NCI-H446 treated with DMSO at 0.1 percent for 48 hours (cell line): ENCODE measurements at places on chromosomes 6 and 20.

DNA sequence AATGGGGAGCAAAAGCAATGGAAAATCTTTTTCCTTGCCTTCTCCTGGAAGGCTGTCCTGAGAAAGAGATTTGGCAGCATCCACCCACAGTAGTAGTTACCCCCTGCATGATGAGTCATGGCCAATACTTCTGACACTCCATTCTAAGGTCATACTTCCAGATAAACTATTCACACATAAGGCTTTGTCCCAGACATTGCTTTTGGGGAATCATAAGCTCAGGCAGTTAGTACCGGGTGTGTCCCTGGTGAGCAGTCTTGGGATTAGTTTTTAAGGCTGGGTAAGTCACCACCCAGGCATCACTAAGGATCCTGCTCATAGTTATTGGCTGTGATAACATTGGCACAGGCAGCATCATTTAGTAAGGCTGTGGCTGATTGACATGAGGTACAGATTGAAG is 160.6 kb upstream of the GGTLC1 start:
- DNase-seq = no peak

DNA sequence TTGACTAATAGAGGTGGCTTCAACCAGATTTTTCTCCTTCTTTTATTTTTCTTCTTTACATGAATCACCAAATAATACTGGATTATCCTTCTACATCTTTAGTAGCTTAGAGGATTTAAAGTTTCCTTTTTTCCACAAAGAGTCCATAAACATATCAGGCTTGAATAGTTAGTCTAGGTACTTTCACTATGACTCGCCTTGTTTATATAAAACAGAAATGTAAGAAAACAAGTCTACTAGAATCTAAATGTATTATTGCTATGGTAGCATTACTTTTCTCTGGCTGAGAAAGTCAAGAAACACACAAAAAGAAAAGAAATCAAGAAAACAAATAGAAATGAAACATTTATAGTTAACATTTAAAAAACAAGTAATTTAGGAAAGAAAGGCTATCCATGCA is 215.2 kb downstream of the PTPRK start:
- DNase-seq = no peak

DNA sequence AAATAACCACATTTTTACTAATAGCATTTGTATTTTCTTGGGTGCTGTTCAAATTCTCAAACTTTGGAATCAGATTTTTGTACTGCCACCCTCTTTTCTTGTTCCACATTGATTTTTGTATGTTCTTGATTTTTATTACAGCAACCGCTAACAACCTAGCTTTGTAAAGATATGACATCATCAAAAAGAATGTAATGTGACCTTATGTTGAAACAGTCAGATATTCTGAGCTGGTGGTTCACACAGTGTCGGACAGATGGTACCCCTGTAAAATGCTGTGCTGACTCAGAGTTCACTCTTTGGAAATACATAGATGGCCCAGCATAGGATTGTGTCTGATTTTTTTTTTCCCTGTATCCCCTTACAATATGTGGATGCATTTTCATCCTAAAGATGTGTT is 118.9 kb downstream of the QKI start:
- DNase-seq = peak; percentile 2

DNA sequence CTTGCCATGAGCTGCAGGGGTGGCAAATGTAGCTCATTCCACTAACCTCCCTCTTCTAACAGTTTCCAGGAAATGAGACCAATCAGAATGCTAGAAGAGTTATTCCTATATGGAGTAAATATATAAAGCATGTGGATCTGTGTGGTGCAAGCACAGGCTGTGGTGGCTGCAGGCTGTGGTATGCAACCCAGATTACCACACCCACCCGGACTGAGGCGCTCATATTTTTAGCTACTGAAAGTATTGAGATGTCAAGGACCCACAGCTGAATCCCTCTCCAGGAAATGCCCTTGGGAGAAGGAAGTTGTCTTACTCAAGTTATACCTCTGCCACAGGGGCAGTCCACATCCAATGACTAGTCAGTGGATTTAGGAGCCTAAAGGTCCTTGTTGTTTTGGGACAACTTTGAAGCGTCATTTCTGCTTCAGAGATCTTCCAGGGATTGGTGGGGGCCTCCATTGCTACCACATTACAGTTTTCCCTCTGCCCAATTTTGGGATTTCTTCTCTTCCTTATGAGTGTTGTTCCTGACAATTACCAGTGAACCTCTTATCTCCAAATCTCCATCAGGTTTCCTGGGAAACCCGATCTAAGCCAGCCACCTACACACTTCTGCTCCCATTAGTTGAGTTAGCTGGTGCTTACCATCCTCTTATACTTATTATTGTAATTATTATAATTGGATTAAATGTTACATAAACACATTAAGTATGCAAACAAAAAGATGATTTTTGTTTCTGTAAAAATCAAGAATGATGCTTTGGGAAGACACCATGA is 12.1 kb upstream of the REPS1 start:
- no peak for DNase-seq

DNA sequence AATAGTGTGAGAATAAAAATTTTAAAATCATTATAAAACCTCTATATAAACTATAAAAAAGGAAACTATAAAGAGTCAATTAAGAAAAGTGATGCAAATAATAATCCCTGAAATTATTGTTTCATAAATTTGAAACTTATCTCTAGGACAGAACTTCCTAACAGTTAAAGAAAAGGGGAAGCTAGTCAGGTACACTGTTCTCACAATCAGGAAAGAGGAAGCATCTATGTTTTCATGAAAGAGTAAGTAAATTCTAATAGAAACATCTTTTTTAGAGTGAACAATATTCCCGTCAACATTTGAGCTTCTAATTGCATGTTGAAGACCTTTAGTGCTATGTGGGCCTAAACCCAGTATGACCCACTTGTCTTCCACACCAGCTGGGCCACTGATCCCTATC is 1.2 kb upstream of the ADGRF1 start:
- no peak for DNase-seq

- DNase-seq = no peak
Observed at GRCh38 chr6:98036344-98036923, 753.4 kb upstream of the MMS22L start.

- DNase-seq = no peak
Observed at GRCh38 chr20:46835418-46835817, 59.2 kb upstream of the EYA2 start.

DNA sequence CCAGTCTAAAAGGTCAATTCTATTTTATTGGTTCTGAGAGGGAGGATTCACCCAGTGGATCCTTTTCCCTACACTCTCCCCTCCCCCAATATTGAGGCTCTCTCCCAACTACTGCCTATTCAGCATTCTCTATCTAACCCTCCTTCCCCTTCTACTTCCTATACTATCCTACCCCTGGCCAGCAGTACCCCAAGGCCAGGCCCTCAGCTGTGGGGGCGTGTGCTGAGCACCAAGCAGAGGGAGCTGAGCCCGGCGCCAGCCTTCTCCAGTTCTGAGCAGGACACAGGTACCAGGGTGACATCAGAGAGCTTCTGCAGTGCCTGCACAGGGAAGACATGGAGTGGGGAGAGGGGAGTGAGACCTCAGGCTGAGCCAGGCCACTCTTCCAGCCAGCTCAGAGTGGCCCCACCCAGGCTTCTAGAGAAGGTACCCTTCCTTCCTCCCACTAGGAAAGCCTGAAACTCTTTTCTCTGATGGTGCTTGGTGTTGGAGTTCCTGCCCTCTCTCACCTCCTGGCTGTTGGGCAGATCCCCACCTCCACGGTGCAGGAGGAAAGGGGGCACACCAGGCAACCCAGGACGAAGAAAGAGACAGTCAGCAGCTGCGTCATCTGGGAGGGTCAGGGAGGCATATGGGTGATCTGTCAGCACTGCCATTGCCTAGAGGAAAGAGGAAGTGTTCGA is 1.9 kb downstream of the DDAH2 start:
- DNase-seq = no peak

DNA sequence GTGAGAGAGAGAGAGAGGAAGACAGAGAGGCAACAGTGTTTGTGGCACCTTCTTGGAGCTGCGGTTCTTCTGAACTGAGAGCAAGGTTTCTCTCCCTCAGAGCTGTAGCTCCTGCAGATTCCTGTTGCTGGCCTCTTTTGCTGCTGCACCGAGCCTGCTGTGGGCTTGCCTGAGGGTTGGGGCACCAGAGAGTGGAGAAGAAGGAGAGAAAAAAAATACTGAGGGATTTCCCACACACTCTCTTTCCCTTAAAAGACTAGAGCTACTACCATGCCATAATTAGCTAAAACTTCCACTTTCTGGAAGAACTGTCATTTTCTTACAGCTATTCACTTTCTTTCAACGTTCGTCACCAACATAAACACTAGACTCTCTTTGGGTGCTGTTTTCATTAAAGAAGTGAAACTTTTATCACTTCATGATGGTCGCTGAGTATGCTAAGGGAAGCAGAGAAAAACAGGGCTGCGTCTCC is 18.2 kb upstream of the ECI2 start:
- no peak for DNase-seq

DNA sequence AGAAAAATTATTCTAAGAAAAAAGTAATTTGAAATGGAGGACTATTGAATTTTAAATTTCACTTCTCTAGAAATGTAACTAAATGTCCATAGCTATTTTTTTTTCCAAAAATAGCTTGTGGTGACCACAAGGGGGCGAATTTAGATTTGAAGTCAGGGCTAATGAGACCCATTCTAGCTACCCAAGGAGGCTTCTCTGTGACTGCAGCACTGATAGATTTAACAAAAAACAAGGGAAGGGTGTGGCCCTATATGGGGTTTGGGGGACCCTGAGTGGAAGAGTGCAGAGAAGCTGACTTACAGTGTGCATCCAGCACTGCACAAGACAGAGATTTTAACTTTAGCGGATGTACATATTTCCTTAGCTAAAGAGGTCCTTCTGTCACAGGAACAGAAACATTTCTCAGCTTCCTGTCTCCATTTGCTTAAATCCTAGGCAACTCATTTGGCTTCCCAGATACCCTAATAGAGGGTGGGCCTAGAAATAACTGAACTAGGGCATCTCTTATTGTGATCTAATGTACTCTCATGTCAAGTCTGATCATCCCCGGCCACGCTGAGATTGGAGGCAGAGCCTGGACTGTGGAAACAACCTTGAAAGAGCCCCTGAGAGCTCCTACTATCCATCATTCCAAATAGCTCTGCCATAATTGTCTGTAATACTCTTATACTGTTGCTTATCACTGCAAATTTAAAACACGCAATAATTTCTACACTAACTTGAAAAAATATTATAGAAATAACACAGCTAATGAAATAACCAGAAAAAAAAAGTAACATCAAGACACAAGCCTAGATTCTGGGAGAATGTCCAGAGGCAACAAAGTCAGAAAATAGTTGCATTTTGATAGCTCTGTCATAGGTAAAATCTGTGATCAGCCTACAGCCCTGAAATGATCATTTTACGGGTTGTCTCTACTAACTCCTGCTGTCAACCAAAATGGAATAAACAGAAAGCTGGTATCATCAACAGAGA is 93.6 kb downstream of the SNAP91 start:
- peak; percentile 2 for DNase-seq

DNA sequence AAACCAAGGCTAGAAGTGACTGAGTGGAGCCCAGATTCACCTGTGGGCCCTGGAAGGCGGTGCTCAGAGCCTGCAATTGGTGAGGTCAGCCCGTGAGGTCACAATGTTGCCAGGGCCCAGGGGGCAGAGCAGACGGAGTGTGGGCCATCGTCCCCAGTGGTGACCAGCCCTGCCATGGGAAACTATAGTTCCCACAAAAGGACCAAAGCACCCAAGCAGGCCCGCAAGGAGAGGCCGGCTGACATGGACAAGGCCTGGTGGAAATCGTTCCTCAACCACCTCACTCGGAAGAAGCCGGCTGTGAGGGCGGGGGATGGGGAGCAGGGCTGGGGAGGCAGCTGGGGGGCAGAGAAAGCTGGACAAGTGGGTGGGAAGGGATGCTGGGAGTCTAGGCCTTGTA is at the start of gene C20orf144:
C20orf144 (plus strand) TSS at position 156 of the 400 bp plus-strand sequence; CDS start at position 175, 19 bp downstream.
- DNase-seq = no peak

GRCh38 chr20:43900496-43900895 is 14.2 kb upstream of the TOX2 start:
- no peak for DNase-seq

- no peak for DNase-seq
Observed at GRCh38 chr20:39719293-39719692, 757.1 kb downstream of the DHX35 start.

DNA sequence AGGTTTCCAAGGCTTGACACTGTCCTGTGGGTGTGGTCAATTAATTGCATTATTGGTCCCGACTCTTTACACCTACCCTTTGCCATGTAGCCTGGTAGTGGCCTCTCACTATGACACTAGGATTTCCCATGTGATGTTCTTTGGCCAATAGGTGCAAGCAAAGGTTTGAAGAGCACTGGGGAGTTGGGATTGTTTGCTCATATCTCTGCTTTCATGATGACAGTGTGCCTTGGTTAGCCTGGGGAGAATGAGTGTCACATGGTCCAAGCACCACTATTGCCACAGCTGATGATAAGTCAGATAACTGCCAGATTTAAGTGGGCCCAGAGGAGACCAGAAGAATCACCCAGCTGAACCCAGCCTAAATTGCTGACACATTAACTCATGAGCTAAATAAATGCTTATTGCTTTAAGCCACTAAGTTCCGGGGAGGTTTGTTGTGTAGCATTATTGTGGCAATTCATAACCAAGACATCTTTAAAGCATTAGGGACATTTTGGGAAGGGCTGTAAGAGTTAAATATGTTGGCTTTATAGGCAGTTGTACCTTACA is 17.2 kb upstream of the SCP2D1 start:
- DNase-seq = no peak

DNA sequence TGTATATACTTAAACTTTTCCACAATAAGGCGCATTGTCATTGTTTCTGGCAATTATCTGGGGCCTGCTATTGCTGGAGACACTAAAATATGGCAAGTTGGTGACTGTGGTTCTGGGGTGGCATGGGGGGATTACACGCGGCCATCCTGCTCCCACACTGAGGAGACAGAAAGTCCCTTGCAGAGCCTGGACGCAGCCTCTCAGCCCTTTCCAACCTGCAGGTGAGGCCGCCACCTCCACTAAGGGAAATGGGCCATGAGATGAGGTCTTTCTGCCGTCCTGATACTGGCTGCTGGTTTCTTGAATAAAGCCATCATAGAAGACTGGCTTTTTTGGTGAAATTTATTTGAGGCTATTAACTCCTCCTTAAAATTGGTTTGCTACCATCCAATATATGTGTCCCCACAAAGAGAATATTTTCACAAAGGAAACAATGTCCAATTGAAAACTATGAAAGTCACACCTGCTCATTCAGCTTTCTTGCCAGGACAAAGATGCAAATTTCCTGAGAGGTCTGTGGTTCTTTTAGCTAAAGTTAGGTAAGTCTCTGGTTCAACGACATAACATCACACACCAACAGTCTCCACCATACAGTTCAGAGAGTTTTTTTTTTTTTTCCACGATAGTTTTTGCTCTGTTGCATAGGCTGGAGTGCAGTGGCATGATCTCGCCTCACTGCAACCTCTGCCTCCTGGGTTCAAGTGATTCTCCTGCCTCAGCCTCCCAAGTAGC is 13.0 kb downstream of the TXNDC5 start:
- no peak for DNase-seq

- no peak for DNase-seq
Observed at GRCh38 chr6:116304538-116305097, 24.9 kb upstream of the TSPYL1 start.
